ENCODE measurements at places on chromosomes 4 and X. TPM values are rescaled to one million over a fixed set of nuclear protein-coding genes. Genes with fewer than 3 reads are reported as not detected.

The FGB gene
- total RNA-seq, result not detected

The POLA1 gene
- total RNA-seq, result 12.9 TPM

DNA sequence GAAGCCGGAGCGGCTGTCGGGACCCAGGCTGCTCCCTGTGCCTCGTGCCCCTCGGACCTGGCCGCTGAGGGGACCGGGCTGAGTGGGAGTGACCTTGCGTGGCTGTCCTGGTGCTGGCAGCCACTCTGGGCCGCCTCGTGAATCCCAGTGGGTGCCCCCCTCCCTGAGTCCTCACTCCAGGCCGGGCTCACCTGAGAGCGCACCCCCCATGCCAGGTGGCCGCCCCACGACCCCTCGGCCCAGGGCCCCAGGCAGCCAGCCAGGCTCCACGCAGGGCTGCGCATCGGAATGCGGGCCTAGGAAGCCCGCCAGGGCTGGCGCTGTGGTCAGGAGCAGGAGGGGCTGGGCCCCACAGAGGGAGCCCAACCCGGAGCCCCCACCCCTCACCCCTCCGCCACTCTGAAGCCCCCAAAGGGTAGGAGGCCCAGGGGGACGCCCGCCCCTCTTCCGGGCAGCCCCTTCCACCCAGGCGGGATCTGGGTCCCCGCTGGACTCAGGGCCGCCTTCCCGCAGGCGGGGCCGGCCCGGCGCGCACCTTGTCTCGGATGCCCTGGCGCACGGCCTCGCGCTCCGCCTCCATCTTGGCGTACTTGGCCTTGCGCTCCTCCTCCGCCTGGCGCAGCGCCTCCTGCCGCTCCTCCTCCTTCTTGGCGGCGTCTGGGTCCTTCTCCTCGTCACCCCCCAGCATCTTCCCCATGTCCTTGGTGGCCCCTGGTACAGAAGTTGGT lies 33.9 kb downstream of the CPLX1 start:
- DNase-seq, result no peak

GRCh38 chr4:102687982-102688433 lies 72.8 kb downstream of the MANBA start:
- no peak for DNase-seq

GRCh38 chr4:166657261-166657660 lies 577.0 kb downstream of the SPOCK3 start:
- no peak for DNase-seq

GRCh38 chrX:118579417-118579816 lies 83.8 kb downstream of the DOCK11 start:
- DNase-seq, result no peak

- DNase-seq, result no peak
Observed at GRCh38 chrX:70281951-70282350, at the start of gene RAB41. TSS of gene RAB41 (plus strand) at chrX:70282172. CDS start at chrX:70282218, 46 bp downstream.

DNA sequence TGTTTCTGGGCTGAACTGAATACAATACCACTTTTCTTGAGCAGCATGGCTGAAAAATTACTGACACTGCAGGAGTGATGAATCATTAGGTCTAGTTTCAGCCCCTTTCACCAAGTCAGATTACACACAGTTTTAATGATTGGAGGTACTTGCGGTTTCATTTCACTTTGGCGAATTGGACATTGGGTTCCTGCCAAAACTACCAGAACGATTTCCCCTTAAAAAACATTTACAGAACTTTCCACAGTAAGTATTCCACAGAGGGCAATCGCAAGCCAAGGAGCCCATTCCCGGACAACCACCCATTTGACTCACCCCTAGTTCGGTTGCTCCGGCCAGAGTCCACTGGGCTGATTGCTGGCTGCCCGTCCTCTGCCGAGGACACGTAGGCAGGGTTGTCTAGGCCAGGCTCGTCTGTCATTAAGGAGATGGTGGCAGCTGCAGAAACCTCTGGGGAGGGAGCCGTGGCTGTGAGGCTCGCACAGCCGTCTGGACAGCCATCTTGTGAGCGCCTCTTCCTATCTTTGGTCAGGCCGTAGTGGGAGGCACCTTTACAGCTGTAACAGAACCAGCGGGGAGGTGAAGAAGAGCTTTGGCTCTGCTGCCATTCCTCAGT lies 83.5 kb downstream of the LNX1 start:
- DNase-seq, result no peak
